ENCODE measurements at places on chromosomes 7 and 10.

- DNase-seq, result no peak
Observed at GRCh38 chr7:150586068-150586784, 19.0 kb downstream of the GIMAP4 start.

GRCh38 chr7:33336820-33337219, 207.5 kb downstream of the BBS9 start:
- DNase-seq, result no peak

- no peak for DNase-seq
Observed at GRCh38 chr7:114857605-114858004, 64.3 kb upstream of the MDFIC start.

- DNase-seq, result no peak
Observed at GRCh38 chr7:47952224-47952623, 4.0 kb upstream of the PKD1L1 start.

Measured in activated effector memory CD4-positive, alpha-beta T cell treated with Interleukin-2 at 50 U/mL for 16 hours (primary cell).